ENCODE measurements at places on chromosomes 3 and 15. TPM values are rescaled to one million over a fixed set of nuclear protein-coding genes. Genes with fewer than 3 reads are reported as not detected.

The CCR9 gene
- total RNA-seq: not detected

The ZCWPW2 gene
- total RNA-seq: 0.93 TPM

The STAB1 gene
- under 0.01 TPM for total RNA-seq

The LRTM1 gene
- not detected for total RNA-seq

The CKMT1B gene
- not detected for total RNA-seq

The MCTP2 gene
- 13.8 TPM for total RNA-seq

The TIMP4 gene
- 0.33 TPM for total RNA-seq

The ZNF662 gene
- 0.33 TPM for total RNA-seq

The LRRC3B gene
- not detected for total RNA-seq

The SAMD7 gene
- total RNA-seq: not detected

The AADAC gene
- not detected for total RNA-seq

The CNTN3 gene
- under 0.01 TPM for total RNA-seq

The GOLGA6A gene
- under 0.01 TPM for total RNA-seq

The RAB6B gene
- total RNA-seq: 2.5 TPM

The CD80 gene
- total RNA-seq: not detected

The ACOX2 gene
- total RNA-seq: 1.3 TPM

The GHRL gene
- not detected for total RNA-seq

The PEX5L gene
- total RNA-seq: 1.00 TPM

The IL12A gene
- 1.1 TPM for total RNA-seq

The OXTR gene
- 0.67 TPM for total RNA-seq

The RTP3 gene
- not detected for total RNA-seq

Measured in melanocyte of skin (primary cell).